ENCODE measurements at places on chromosomes 4 and X.

- H3K36me3 ChIP-seq, result no peaks in the 10 kb centered on the region
- no peak overlapping the region for H3K27ac ChIP-seq
- no peak for DNase-seq
- H3K4me3 ChIP-seq, result no peak overlapping the region
- no peaks in the 10 kb centered on the region for H3K27me3 ChIP-seq
Observed at GRCh38 chr4:10295301-10295700, 161.9 kb downstream of the ZNF518B start.

DNA sequence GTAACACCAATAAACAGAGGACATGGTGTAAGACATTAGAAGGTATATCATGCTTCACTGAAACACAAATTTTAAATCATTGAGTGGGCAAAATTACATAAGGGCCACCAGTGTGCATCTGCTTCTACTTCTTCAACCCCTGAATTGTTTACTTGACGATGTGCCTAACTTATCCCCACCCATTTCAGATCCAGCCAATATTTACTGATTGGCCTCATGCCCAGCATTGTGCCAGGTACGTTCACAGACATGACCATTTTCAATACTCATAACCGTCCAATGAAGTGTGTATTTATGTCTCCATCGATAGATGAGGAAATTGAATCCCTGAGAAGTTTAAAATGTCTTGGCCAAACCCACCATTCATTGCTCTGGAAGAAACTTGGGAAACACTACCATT, 208.3 kb upstream of the MID1 start:
- no peak overlapping the region for H3K27ac ChIP-seq
- H3K4me3 ChIP-seq, result no peak overlapping the region

GRCh38 chr4:163332526-163333406, at the start of gene NPY1R:
NPY1R (minus strand) TSS chr4:163332596; CDS start chr4:163326554, 6,042 bp downstream.
- no peak within 1 kb of the TSS for H3K27ac ChIP-seq
- peak within 1 kb of the TSS; percentile 96 for H3K4me3 ChIP-seq
- H3K36me3 ChIP-seq, result no peaks in the 10 kb centered on the region
- no peaks in the 10 kb centered on the region for H3K4me1 ChIP-seq

- DNase-seq, result no peak
- no peaks in the 10 kb centered on the region for H3K4me1 ChIP-seq
- no peaks in the 10 kb centered on the region for H3K27me3 ChIP-seq
- H3K27ac ChIP-seq, result no peak overlapping the region
- no peak overlapping the region for H3K4me3 ChIP-seq
Observed at GRCh38 chrX:124555036-124555595, 208.8 kb downstream of the SH2D1A start.

DNA sequence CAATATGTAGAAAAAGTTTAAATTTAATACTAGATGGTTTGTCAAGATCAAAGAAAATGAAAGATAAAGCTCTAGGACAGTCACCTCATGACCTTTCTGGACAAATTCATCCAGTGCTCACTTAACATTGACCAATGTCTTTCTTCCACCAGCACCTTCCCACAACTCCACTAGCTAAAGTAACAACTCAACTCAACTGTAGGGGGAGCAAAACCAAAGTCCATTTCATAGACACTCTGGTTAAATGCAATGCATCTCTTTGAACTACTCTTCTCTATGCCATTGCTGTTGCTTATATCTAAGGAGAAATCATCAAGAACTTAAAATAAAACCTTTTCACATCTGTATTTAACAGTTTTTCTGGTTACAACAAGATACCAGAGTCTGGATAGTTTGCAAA, 25.1 kb downstream of the UGT2B4 start:
- H3K4me1 ChIP-seq, result no peaks in the 10 kb centered on the region
- H3K4me3 ChIP-seq, result no peak overlapping the region

DNA sequence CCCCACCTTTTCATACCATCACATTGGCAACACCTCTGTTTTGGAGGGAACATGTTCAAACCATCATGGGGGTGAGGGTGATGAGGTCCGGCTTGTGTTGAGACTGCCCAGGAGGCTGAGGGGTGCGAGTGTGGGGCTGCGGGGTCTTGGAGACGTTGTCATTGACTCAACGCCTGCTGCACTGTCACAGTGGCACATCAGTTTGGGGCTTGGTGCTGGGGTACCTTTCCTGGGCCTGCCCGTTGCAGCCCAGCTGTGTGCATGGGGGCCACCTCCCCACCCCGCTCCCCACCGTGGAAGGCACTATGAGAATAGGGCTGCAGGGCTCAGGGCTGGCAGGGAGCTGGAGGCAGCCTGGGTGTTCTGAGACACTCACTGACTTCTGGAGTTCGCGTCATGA, 2.3 kb downstream of the HTRA3 start:
- H3K27ac ChIP-seq, result no peak overlapping the region
- H3K27me3 ChIP-seq, result peaks cover 6% of the 10 kb centered on the region
- DNase-seq, result no peak
- H3K4me3 ChIP-seq, result no peak overlapping the region

DNA sequence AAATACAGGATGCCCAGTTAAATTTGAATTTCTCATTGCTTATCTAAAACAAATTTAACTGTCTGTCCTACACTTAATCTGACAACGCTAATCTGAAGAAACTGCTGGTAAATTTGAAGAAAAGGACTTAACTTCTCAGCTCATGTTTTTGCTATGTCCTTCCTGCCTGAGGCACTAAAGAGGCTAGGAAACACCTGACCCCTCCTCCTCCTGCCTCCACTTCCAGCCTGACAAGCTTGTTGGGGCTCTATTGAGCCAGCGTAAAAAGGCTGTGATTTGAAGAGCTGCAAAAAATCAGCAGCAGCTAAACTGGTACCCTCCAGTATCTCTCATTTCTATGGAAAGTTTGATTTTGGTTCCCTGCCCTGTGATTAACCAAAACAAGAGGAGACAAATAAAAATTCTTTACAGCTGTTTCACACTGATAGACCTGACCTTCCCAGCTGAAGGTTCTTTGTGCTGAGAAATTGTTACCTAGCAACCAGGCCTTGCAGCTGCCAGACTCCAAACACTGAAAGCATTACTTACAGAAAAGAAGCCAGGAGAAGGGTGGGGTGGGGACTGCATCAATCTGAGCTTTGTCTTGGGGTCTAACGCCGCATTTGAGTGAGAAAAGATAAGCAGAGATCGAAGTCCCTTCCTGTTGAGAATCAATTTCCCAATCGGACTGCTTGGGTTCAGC, 35.0 kb downstream of the DCX start:
- H3K4me1 ChIP-seq, result peaks cover 40% of the 10 kb centered on the region
- H3K27ac ChIP-seq, result peak overlapping the region; percentile 97
- no peak for DNase-seq
- peak overlapping the region; percentile 82 for H3K4me3 ChIP-seq
- H3K36me3 ChIP-seq, result no peaks in the 10 kb centered on the region

GRCh38 chr4:183241721-183242151, 78.3 kb downstream of the CLDN22 start:
- H3K4me1 ChIP-seq, result peaks cover 48% of the 10 kb centered on the region
- peaks cover 2% of the 10 kb centered on the region for H3K36me3 ChIP-seq
- no peak overlapping the region for H3K27ac ChIP-seq

DNA sequence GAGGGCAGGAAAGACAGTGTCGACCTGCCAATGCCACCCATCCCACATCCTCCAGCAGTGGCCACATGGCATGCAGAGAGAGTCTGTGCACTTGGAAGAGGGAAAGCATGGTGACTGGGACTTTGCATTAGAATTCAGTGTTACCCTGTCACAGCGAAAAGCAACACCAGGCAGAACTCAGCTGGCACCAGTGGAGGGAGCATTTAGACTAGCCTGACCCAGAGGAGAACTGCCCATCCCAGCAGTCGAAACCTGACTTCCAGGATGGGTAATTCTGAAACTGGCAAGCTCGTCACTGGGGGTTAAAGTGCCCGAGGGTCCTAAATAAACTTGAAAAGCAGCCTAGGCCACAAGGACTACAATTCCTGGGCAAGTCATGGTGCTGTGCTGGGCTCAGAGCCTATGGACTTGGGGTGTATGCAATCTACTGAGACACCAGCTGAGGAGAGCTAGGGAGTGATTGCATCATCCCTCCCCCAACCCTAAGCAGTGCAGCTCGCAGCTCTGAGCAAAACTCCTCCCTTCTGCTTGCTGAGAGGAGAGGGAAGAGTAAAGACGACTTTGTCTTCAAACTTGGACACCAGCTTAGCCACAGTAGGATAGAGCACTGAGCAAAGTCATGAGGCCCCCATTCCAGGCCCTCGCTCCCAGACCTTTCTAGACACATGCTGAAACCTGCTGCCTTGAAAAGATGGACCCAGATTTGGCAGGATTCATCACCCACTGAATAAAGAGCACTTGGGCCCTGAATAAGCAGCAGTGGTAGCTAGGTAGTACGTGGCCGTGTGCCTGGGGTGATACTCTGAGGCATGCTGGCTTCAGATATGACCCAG, 68.8 kb downstream of the DDX60L start:
- no peak overlapping the region for H3K4me3 ChIP-seq
- no peaks in the 10 kb centered on the region for H3K36me3 ChIP-seq
- H3K27ac ChIP-seq, result no peak overlapping the region
- no peak for DNase-seq

- no peak overlapping the region for H3K4me3 ChIP-seq
- H3K27ac ChIP-seq, result no peak overlapping the region
- H3K27me3 ChIP-seq, result no peaks in the 10 kb centered on the region
Observed at GRCh38 chr4:10336471-10336870, 120.8 kb downstream of the ZNF518B start.

DNA sequence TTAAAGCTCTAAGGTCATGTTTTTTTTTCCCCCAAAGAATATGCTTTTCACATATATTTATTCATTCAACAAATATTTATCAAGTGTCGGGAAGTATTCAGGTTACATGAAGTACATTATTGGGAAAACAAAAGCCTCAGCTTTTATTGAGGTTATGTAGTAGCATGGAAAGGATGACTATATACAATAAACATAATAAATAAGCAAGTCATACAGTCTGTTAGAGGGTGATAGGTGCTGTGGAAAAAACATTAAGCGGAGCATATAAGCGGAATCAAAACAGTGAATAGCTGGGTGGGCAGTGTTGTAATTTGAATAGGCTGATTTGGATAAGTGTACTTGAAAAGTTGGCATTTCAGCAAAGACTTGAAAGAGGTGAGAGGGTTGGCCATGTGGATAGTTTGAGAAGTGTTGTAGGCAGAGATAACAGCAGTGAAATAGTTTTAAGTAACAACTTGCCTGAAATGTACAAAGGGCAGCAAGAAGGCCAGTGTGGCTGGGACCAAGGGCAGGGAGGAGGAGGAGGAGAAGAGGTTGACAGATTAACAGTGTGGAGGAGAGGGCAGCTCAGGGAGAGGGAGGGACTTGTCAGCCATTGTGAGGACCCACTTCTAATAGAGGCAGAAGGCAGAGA, 558.7 kb downstream of the SPRY1 start:
- no peak for DNase-seq
- no peak overlapping the region for H3K4me3 ChIP-seq
- H3K27me3 ChIP-seq, result no peaks in the 10 kb centered on the region
- H3K36me3 ChIP-seq, result no peaks in the 10 kb centered on the region
- no peak overlapping the region for H3K27ac ChIP-seq
